ENCODE measurements at places on chromosomes 13 and 19.

DNA sequence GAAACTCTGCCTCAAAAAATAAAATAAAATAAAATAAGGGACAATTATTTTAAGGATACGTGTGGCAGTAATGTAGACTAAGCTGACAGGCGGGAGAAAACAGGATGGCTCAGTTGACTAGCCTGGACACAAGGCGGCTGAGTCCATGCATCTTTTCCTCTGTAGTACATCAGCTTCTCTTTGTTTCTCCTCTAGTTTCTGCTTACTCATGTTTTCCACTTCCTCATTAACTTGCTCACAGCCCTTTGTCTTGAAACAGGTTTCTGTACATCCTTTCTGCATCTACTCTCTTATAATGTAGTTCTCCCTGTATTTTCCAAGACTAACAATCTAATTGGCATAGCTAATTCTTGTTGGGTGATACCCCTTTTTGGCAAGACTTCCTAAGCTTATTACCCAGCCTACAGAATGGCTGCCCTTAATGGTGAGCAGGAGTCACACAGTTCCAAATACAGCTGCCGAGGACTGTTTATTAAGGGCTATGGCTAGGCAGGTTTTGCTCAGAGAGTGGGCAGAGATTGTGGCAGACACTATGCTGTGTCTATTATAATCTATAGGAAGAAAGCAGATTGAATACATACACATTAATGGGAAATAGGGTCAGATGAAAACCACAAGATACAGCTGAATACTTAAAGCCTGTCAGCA is 58.7 kb upstream of the KLF5 start:
- no peak overlapping the region for H3K4me3 ChIP-seq
- peaks cover 21% of the 10 kb centered on the region for H3K36me3 ChIP-seq
- H3K27me3 ChIP-seq: no peaks in the 10 kb centered on the region

DNA sequence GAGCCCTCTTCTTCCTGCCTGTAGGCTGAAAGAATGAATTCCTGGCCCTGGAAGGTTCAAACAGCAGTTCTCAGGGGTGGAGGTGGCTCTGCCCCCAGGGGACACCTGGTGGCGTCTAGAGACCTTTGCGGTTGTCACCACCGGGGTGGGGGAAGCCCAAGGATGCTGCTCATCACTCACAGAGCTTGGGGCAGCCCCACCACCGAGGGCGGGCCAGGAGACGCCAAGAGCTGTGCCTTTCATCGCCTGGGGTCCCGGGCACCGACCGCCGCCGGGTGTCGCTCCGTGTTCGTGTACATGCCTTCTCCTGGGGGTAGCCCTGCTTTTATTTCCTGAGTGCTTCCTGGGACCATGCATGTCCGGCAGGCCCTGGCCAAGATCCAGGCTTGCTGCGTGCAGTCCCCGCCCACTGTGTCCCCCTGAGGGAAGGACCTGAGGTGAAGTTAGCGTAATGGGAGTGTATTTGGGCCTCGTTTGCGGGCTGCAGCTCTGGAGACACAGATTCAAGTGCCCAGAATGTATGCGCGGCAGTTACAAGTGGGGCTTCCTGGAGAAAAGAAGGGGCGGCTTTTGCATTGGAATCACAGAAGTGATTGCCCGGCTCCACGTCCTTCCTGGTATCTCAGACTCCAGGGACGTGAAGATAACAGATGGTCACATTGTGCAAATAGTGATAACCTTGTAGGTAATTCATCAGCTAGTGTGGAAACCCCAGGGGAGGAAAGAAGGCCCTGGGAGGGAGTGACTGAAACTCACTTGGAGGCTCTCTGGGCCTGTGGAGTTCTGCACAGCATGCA is 7.8 kb downstream of the DOT1L start:
- H3K36me3 ChIP-seq: no peaks in the 10 kb centered on the region
- H3K27ac ChIP-seq: peak overlapping the region; percentile 100
- H3K4me3 ChIP-seq: no peak overlapping the region
- no peak for DNase-seq
- no peaks in the 10 kb centered on the region for H3K27me3 ChIP-seq
- H3K4me1 ChIP-seq: peaks cover 58% of the 10 kb centered on the region

DNA sequence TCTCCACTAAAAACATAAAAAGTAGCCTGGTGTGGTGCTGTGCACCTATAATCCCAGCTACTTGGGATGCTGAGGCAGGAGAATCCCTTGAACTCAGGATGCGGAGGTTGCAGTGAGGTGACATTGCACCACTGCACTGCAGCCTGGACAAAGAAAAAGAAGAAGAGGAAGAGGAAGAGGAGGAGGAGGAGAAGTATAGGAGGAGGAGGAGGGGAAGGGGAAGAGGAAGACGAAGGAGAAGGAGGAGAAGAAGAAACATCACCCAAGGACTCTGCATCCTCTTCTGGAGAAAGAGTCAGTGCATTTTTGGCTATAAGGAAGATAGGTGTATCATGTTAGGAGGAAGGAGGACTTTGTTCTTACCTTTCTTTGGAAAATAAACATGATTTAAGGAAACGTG is 13.0 kb upstream of the FPR3 start:
- no peak overlapping the region for H3K4me3 ChIP-seq
- no peaks in the 10 kb centered on the region for H3K4me1 ChIP-seq
- H3K27ac ChIP-seq: no peak overlapping the region
- DNase-seq: no peak

GRCh38 chr13:82436099-82436585 is 1446.1 kb downstream of the SLITRK1 start:
- no peak overlapping the region for H3K27ac ChIP-seq
- no peaks in the 10 kb centered on the region for H3K4me1 ChIP-seq
- DNase-seq: no peak
- H3K27me3 ChIP-seq: no peaks in the 10 kb centered on the region
- no peak overlapping the region for H3K4me3 ChIP-seq

- no peaks in the 10 kb centered on the region for H3K27me3 ChIP-seq
- no peak overlapping the region for H3K4me3 ChIP-seq
- H3K27ac ChIP-seq: peak overlapping the region; percentile 86
- H3K4me1 ChIP-seq: peaks cover 42% of the 10 kb centered on the region
These were observed 198.4 kb downstream of the COL4A1 start for GRCh38 chr13:110108348-110109139.

GRCh38 chr19:13788991-13789390 is 6.3 kb upstream of the ZSWIM4 start:
- no peak for DNase-seq
- H3K4me3 ChIP-seq: no peak overlapping the region
- H3K4me1 ChIP-seq: no peaks in the 10 kb centered on the region
- H3K27me3 ChIP-seq: no peaks in the 10 kb centered on the region
- H3K36me3 ChIP-seq: no peaks in the 10 kb centered on the region

DNA sequence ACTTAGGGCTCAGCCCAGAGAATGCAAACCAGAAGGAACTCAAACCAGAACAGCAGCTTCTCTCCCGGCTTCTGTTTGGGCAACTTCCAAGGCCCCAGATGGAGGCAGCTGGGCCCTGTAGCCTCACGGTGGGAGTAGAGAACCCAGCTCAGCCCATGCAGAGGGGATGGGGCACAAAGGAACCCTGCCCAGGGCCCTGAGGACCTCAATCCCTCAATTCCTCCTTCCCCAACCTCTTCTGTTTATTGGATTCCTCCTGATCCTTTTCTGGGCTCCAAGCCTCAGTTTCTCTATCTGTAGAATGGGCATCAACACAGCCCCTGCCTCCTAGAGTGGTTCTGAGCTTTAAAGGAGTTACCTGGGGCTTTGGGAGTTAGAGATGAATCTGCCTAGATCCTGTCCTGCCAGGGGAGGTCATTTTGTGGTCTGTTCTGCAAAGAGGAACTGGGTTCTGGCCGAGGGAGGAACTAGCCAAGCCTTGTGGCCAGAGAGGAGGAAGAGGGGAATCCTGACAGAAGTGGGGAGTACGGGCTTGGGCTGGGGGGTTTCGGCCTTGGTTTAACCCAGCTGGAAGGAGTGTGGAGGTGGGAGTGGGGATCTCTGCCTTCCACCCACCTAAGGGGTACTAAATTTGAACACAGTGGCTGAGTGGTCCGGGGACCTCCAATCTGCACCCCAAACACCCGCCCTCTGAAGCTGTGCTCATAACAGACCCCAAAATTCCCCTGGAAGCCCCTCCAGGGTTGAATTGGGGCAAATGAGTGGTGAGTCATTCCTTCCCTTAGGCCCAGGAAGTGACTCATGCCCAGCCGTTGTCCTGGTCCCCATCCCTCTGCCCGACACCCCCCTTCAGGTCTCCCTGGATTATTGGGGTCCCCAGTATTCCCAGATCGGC is 2.7 kb downstream of the ADGRE5 start:
- peak overlapping the region; percentile 89 for H3K27ac ChIP-seq
- DNase-seq: peak; percentile 84
- H3K4me3 ChIP-seq: peak overlapping the region; percentile 26
- H3K4me1 ChIP-seq: peaks cover 51% of the 10 kb centered on the region

- no peaks in the 10 kb centered on the region for H3K27me3 ChIP-seq
- DNase-seq: no peak
- peak overlapping the region; percentile 100 for H3K27ac ChIP-seq
- H3K4me1 ChIP-seq: no peaks in the 10 kb centered on the region
- peak overlapping the region; percentile 97 for H3K4me3 ChIP-seq
These were observed 754 bp downstream of the DNAJB1 start for GRCh38 chr19:14517446-14517839.

GRCh38 chr13:23558675-23559536 is 11.3 kb upstream of the TNFRSF19 start:
- peak; percentile 83 for DNase-seq
- no peaks in the 10 kb centered on the region for H3K27me3 ChIP-seq
- H3K4me1 ChIP-seq: no peaks in the 10 kb centered on the region
- H3K4me3 ChIP-seq: peak overlapping the region; percentile 16

DNA sequence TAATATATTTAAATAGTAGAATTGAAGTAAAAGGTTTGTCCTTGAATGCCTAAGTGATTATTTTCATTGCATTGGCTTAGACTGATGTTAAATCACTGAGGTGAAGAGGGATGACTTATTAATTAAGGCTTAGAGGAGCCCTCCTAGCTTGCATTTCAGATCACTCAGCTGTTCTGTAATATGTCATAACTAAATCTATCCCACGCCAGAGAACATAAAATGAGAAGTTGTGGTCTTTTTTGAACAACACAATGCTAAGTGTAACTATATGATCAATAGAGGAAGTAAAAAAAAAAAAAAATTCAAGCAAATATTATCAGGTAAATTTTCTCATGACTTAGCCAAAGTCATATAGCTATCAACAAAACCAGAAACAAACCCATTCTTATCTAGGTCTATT is 752.2 kb downstream of the GPC5 start:
- H3K27ac ChIP-seq: no peak overlapping the region
- no peaks in the 10 kb centered on the region for H3K36me3 ChIP-seq
- H3K27me3 ChIP-seq: no peaks in the 10 kb centered on the region
- H3K4me1 ChIP-seq: no peaks in the 10 kb centered on the region

DNA sequence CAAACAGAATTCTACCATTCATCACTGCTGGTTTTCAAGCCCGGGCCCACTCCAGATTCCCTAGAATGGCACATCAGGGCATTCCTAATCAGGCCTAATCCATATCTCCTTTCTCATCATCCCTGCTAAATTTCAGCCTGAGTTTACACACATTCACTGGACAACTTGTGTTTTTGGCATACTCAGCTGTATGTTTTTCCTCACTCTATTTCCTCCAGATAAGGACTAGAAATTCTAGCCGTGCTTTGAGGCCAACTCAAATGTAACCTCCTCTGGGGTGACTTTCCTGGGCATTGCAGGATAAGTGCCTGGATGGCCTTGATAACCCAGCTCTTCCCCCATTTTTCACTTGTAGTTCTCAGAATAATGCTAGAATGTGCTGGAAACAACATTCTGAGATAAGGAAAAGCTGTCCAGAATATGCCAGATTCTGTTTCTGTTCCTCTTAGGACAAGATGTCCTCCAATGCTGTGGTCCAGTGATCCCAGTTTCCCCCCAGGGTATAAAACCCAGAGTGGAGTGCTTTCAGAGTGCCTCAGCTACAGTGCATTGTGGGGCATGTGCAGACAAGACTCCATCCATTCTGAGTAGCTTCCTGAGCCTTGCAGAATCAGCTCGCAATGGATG is 66.9 kb upstream of the CLDN10 start:
- DNase-seq: no peak
- H3K4me1 ChIP-seq: no peaks in the 10 kb centered on the region
- no peaks in the 10 kb centered on the region for H3K36me3 ChIP-seq
- H3K27me3 ChIP-seq: no peaks in the 10 kb centered on the region
- H3K4me3 ChIP-seq: no peak overlapping the region

DNA sequence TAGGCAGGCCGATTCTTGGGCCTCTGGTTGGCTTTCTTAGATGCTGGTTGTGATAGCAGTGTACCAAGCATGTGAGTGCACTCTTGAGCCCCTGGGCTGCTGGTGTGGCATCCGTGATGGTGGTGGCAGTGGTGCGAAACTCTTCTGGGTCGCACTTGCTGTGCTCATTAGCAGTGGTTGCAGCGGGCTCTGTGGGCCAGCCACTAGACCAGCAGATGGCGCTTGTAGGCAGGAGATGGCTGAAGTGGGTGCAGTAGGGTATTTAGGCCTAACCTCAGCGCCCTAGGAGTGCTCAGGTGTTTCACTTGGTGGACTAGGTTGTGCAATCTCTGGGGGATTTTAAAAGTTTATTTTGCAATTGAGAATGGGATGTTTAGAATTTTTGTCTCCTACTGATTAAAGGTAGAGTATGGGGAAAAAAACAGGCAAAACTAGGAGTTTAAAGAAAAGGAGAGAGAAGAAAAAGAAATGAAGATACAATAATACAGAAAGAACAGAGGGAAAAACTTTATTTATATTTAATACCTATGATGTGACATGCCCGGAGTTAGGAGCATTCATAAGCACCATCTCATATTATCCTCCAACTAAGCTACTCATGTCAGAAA is 4.3 kb upstream of the ZNF17 start:
- H3K4me1 ChIP-seq: peaks cover 2% of the 10 kb centered on the region
- no peak overlapping the region for H3K4me3 ChIP-seq
- H3K27me3 ChIP-seq: no peaks in the 10 kb centered on the region
- H3K36me3 ChIP-seq: no peaks in the 10 kb centered on the region
- no peak overlapping the region for H3K27ac ChIP-seq
- no peak for DNase-seq

Measured in sigmoid colon (tissue), 7 donors.